ENCODE measurements at places on chromosomes 2 and 18. TPM values are rescaled to one million over a fixed set of nuclear protein-coding genes. Genes with fewer than 3 reads are reported as not detected.
A peak's percentile ranks its signal among the peaks of the same experiment; 100 is the strongest.

PRSS56 gene
- total RNA-seq = not detected

UGT1A10 gene
- total RNA-seq = not detected

SERPINB12 gene
- total RNA-seq = not detected

DNA sequence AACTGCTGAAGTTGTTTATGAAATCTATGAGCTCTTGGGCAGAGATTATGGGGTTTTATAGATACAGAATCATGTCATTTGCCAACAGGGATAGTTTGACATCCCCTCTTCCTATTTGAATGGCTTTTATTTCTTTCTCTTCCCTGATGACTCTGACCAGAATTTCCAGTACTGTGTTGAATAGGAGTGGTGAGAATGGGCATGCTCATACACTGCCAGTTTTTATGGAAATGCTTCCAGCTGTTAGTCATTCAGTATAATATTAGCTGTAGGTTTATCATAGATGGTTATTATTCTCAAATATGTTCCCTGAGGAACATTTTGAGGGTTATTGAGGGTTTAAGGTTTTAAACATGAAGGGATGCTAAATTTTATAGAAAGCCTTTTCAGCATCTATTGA lies 121.2 kb downstream of the NR4A2 start:
- DNase-seq = no peak

DNA sequence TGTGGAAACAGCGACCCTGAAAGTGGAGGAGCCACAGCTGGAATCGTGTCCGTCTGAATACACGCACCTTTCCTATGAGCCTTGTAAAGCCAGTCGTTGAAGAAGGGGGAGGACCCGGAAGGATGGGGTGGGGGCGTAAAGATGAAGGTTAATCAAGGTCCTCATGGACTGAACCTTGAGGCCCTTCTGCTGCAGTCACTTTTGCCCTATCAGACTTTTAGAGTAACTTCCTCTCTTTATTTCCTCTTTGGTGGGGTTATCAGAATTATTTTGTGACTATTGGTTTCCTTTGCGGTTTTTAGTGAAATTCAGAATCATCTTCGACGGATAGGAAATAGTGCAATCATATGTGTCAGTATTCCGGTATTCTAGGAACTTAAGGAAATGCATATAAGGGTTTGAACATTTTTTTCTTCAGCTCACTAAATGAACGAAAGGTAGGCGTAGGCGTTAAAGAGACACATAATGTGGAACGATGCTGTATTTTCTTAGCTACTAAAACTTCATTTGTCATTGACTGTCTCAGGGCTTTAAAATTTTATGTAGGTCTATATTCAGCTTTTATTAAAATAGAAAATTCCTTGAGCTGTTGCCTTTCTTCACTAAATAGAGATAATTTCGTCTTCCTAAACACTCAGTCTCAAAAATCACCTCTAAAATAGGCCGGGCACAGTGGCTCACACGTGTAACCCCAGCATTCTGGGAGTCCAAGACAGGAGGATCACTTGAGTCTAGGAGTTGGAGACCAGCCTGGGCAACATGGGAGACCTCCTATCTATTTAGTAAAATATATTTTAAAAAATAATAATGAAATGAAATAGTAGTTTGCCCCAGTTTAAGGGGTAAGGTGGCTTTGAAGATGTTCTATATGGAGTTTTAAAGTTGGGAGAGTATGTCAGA lies 1.4 kb upstream of the YES1 start:
- DNase-seq = peak; percentile 57

GRCh38 chr2:113875135-113875534 lies 14.8 kb upstream of the ACTR3 start:
- DNase-seq = no peak

DNA sequence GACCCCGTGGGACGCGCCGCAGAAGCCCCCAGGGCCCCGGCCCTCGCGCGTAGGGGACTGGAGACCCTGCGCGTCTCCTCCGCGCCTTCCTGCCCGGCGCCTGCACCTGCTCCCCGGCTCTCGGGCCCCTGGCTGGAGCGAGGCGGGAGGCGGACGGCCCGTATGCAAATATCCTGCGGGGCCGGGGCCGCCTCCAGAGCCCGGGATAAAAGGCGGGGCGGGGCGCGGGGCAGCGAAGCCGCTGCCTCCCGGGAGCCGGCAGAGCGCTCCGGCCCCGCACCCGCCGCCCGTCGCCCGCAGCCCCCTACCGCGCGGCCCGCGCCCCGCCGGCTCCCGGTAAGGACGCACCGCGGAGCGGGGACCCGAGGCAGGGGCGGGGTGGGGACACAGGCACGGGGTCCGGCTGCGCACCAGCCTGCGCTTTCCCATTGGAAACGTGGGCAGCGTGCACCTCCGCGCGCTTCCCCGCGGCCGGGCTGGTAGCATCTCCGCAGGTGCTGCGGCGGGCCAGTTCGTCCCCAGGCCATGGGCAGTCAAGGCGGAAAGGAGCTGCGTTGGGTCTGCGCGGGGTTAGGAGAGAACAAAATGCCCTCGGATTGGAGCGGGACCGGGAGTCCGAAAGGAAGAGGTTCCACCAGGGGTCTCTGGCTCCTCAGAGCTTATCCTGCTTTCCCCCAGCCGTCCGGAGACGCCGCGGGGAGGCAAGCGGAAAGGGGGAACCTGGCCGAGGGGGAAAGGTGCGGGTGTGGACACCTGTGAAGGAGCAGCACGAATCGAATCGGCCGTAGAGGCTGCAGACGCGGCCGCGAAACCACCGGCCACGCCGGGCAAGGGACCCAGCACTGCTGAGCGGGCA lies at the start of gene ATP6V1C2:
ATP6V1C2 (plus strand) TSS at position 235 of the 856 bp plus-strand sequence. CDS start 1,220 bp downstream, outside the sequence.
- peak; percentile 41 for DNase-seq

DNA sequence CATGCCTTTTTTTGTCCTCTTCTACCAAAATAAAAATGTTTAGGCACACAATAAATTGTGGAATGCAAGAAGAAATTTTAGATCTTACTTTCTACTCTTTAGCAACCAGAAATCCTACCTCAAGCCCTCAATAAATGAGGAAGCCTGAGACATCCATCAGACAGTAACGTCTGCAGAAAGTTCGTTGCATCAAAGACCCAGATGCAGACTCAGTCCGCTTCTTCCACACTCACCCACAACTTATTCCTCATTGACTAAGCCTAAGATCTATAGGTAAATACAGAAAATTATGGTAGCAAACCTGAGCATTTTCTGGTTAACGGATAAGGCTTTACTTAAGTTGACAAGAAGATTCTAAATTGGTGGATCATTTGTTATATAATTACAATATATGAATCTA lies 579.4 kb upstream of the ID2 start:
- no peak for DNase-seq

- DNase-seq = no peak
These were observed 63.4 kb upstream of the ADAM23 start for GRCh38 chr2:206379886-206380285.
